ENCODE measurements at places on chromosomes 1 and 21.

DNA sequence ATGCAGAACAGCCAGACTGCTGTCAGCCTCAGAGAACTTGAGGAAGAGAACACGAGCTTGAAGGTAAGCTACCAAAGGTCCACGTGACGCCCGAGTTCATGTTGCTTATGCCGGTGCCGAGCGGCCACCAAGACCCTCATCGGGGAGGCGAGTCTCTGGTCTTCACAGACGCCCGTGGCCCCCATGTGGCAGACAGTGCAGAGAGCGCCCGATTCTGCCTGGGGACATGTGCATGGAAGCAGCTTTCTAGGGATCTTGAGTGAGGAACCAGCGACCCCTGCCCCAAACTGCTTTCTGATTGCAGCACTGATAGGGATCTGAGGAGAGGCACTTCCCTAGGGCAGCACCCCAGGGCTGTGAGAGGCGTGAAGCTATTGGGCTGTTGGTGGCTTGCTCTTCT lies 56.3 kb upstream of the DIP2A start:
- no peak for DNase-seq

- no peak for DNase-seq
Observed at GRCh38 chr1:220880726-220881506, 1.7 kb downstream of the HLX start.

DNA sequence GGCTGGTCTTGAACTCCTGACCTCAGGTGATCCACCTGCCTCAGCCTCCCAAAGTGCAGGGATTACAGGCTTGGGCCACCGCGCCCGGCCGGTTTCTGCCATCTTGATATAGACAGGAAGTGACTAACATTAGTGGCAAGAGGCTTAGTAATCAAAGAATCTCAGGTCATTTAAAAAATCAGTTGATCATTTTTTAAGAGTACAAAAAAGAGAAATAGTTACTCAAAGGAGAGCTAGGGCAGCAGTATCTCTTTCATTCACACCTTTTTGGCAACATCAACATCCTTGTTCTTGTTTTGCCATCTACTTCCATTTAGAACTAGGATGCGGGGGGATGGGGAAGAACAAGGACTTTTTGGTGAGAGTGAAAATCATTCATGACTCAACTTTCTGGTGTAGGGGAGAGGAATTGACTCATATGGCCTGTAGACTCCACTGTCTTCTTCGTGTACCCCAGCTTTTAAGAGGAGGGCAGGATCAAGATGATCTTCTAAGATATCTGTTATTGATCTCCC lies 8.8 kb downstream of the FCRLB start:
- no peak for DNase-seq

GRCh38 chr1:15760520-15761211 lies 2.1 kb downstream of the FBLIM1 start:
- DNase-seq, result no peak

- DNase-seq, result no peak
Observed at GRCh38 chr1:210620867-210621488, 292.3 kb downstream of the HHAT start.

GRCh38 chr21:25759573-25759972 lies 24.8 kb downstream of the GABPA start:
- no peak for DNase-seq

DNA sequence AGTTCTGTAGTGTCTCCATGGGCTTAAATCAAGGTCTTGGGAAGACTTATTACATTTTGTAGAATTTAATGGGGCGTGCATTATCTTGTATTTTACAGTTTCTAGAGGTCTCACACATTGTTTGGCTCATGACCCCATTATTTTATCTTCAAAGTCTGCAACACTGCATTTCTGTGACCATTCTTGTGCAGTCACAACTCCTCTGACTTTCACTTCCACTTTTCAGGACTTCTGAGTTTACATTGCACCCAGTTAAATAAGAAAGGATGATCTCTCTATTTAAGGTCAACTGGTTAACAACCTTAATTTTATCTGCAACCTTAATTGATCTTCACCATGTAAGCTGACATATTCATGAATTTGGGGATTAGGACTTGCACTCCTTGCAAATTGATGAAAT lies 1186.6 kb downstream of the MRPL39 start:
- no peak for DNase-seq

Data from hematopoietic multipotent progenitor cell treated with erythropoietin and hydrocortisone succinate and interleukin-3 and kit ligand, for 8 days (in vitro differentiated cells).